ENCODE measurements at places on chromosomes 12 and 14.
A peak's percentile ranks its signal among the peaks of the same experiment; 100 is the strongest.

DNA sequence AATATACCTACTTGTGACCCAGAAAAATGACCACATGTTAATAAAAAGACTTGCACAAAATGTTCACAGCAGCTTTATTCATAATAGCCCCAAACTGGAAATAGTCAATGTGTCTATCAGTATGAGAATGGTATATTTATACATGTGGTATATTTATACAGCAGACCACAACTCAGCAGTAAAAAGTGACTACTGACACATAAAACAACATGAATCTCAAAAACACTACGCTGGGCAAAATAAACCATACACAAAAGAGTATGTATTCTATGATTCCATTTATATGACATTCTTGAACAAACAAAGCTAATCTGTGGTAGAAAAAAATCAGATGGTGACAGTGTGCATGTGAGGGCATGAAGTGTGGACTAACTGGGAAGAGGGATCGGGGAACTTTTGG, 35.1 kb downstream of the ARF6 start:
- DNase-seq, result no peak

DNA sequence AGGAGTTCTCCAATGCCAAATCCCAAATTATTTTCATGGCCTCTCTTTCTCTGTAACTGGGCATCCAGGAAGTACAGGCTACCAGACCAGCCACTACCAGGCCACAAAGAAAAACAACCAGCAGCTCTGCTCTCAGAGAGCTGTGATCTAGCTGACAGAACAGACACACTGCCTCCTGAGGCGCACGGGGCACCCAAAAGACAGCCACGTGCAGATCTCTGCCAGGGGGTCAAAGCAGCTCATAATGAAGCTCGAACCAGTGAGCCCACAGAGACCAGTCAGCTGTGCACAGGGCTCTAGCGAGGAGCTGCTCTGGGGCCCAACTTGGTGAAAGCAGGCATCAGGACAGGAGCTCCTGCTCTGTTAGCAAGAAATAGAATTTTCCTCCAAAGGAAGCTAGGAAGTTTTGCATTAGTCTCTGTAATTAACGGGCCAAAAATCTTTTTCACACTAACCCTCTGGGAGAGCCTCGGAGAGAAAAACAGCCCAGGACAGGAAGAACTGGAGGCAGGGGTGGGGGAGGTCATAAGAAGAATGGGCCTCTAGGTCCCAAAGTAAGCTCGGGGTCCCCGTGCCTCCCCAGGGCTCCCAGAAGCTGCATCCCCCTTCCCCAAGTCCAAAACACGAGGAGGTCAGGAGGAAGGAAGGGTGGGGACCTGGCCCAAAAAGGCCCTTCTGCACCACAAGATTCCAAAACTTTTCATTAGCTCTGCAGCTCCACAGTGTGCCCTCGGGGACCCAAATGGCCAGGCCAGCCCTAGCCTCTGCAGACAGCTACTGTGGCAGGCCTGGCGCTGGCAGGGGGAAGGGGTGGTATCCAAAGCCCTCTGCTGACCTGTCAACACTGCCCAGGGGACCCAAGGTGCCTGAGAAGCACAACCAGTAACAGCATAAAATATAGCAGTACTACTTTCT, 30.2 kb downstream of the ACTN1 start:
- no peak for DNase-seq

DNA sequence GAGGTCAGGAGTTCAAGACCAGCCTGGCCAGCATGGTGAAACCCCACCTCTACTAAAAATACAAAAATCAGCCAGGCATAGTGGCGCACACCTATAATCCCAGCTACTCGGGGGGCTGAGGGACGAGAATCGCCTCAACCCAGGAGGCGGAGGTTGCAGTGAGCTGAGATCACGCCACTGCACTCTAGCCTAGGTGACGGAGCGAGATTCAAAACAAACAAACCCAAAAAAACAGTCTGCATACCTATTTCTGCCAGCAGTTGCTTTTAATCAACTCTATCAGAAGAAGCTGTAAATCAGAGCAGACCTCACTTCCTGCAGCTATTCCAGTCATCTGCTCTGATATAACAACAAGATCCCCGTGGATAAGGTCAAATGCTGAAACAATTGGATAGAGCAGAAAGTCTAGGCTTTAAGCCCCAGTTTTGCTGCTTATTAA, 50.5 kb downstream of the LIMA1 start:
- DNase-seq, result no peak

- DNase-seq, result peak; percentile 51
These were observed 8.9 kb downstream of the AJUBA start for GRCh38 chr14:22973217-22974032.

DNA sequence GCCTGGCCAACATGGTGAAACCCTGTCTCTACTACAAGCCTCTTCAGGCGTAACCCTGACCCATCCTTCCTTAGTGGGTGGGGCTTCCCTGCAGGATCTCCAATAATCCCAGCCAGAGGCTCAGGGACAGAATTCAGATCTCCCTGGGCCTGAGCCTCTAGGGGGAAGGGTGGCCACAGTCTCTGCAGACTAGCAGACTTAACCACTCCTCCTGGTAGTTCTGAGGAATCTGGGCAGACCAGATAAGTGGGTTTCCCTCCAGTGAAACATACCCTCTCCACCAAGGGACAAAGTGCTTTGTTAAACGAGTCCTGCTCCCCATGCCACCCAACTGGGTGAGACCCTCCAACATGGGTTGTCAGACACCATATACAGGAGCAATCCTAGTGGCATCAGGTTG, 36.6 kb upstream of the TRIM9 start:
- no peak for DNase-seq

GRCh38 chr14:72657214-72657921, 236.5 kb downstream of the DPF3 start:
- no peak for DNase-seq

- DNase-seq, result no peak
These were observed 607.8 kb downstream of the SNAPC1 start for GRCh38 chr14:62369919-62370560.

GRCh38 chr12:93862424-93862823, 185.2 kb downstream of the CRADD start:
- no peak for DNase-seq

GRCh38 chr12:122104844-122105243, 26.3 kb downstream of the MLXIP start:
- no peak for DNase-seq

DNA sequence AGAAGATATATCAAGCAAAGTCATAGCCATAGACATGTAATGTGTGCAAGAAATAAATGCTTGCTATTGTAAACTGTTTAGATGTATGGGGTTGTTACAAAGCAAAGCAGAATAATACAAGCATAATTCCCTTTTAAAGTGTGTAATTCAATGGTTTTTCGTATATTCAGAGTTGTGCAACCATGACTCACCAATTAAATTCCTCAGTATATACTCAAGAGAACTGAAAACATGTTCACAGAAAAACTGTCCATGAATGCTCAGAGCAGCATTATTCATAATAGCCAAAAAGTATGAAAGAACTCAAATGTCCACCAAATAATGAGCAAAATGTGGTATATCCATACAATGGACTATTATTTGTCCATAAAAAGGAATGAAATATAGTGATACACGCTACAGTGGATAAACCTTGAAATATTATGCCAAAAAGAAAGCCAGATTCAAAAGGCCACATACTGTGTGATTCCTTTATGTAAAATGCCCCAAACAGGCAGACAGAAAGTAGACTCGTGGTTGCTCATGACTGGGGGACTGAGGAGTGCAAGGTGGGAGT, 9.3 kb downstream of the GXYLT1 start:
- no peak for DNase-seq

- DNase-seq, result no peak
These were observed 219.7 kb downstream of the ZFP36L1 start for GRCh38 chr14:68573126-68573525.

DNA sequence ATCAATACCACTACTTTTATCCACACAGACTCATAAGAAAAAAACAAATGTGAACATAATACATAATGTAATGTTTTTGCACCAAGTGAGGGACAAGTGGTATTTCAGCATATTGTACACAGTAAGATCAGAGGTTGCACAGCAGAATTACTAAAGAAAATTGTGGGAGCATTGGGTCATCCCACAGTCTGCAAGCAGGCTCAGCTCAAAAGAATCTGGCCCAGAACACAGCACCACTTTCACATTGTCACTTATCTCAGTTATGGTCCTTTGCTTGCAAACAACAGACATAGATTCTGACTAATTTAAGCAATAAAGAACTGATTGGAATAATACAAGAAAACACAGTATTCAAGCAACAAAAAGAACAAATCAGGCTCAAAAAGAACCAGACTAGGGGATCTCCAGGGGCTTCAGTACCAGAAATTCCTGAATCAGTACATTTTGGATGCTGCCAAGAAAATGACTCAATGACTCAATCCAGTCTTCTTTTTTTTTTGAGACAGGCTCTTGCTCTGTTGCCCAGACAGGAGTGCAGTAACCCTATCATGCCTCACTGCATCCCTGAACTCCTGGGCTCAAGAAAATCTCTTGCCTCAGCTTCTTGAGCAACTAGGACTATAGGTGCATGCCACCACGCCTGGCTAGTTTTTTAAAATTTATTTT, 42.9 kb upstream of the EEA1 start:
- DNase-seq, result no peak

GRCh38 chr12:69497308-69498026, 27.3 kb downstream of the FRS2 start:
- DNase-seq, result no peak

DNA sequence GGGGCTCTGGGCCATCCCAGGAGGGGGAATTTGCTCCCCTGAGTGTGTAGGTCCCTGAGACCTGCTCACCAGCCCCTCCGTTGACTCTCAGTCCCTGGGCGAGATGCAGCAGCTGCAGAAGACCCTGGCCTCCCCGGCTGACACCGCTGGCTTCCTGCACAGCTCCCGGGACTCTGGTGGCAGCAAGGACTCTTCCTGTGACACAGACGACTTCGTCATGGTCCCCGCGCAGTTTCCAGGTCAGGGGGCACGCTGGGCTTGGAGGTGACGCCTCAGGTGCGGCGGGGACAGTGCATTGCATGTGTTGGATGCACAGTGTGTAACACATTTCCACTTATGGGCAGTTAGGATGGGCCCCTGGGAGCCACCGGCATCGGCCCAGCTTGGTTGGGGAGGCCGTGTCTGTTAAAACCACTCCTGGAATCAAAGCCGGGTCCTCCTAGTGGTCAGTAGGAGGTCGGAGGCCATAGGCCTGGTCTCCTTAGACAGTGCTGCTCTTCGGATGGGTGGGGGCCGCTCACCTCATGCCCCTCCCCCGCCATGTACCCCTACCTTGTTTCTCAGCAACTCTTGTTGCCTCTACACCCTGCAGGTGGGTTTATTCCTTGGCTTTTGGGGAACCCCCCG, 17.1 kb upstream of the PUS1 start:
- DNase-seq, result no peak

GRCh38 chr14:39488600-39488999, 56.4 kb upstream of the FBXO33 start:
- no peak for DNase-seq

DNA sequence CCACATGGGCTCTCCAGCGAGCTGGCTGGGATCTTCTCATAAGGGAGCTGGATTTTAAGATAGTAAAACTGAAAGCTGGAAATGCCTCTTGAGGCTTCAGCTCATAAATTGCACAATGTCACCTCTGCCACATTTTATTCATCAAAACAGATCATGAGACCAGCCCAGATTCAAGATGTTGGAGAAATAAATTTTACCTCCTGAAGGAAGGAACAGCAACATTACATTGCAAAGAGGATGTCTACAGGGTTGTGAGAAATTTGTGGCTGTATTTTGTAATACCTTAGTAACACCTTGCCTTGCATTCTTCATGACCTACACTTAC, 43.1 kb upstream of the KRR1 start:
- DNase-seq, result no peak

DNA sequence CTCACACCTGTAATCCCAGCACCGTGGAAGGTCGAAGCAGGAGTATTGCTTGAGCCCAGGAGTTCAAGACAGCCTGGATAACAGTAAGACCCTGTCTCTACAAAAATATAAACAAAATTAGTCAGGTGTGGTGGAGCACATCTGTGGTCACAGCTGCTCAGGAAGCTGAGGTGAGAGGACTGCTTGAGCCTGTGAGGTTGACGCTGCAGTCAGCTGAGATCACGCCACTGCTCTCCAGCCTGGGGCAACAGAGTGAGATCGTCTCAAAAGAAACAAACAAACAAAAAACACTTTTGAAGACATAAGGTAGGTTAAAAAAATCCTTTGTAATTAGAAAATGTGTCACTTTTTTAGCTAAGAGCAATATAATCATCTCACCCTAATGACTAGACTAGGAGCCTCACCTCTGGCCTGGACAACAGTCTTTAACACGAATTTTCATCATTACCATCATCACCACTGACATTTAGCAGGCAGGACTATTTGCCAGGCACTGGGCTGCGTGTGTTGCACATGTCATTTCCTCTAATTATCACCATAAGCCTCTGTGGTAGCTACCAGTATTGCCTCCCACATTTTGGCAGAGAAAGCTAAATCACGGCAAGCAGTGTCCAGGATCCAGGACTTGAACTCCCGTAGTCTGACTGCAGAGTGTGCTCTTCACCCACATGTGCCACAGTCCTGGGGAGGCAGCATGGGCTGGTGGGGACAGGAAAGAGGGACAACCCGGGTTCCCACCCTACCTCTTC, 4.6 kb upstream of the SYCP3 start:
- DNase-seq, result no peak

DNA sequence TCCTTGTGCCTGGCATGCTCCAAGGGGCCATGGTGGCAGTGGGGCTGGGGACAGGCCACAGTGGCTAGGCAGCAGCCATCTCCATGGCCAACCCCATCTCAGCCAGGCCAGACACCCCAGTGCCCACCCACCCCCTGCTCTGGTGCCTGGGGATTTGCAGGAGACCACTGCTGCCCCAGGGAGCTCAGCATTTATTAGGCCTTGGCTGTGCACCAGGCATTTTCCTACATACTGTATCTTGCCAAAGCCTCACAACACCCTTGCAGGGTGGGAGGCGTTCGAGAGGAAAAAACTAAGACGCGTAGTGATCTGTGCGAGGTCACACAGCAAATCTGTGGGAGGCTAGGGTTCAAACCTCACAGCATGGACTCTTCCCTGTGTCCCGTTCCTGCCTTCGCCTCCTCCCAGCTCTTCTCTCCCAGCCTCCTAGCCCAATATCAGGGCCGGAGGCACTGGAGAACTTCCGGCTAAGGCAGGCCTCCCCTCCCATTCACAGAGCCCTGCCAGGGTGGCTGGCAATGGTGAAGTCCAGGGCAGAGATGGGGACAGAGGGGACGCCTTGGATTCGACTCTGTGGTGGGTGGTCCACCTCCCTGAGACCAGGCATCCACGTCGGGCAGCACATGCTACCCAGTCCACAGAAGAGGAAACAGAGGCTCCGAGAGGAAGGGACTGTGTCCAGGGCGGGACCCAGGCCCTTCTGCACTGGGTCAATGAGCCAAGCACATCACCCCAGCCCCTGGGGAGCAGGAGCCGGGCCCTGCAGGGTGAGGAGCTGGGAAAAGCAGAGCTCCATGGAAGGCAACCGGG, 57.4 kb downstream of the FAM222A start:
- no peak for DNase-seq

- no peak for DNase-seq
These were observed 62.9 kb upstream of the ATP2A2 start for GRCh38 chr12:110217996-110218674.

DNA sequence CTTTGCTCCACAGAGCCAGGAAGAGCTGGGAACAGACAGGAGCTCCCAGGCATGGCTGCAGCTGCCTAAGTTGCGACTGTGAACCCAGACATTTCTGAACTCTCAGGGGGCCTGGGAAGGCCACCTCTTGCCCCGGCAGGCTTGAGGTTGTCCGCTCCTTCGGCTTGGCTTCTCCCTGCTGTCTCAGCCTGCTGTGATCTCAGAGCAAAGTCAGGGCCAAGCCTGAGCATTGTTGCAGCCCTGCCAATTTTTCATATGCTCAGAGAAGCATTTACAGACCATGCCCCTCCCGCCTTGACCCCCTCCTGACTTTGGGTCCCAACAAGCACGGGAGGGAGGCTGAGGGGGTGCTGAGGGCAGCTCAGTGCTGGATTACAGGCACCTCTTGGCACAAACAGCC, 1439.1 kb upstream of the FLRT2 start:
- no peak for DNase-seq

Measured in HTR-8/SVneo (cell line).